Activated CD4-positive, alpha-beta memory T cell treated with anti-CD3 and anti-CD28 coated beads, Interleukin-2, amount 10 ng/mL, durations not matched to agents 7 days and 5 days (primary cell): ENCODE measurements at places on chromosomes 1 and 21. TPM values are rescaled to one million over a fixed set of nuclear protein-coding genes. Genes with fewer than 3 reads are reported as not detected.

The DCAF8 gene
- total RNA-seq: 125 TPM

GRCh38 chr21:35294231-35294898 is 245.3 kb upstream of the RUNX1 start:
- no peak overlapping the region for H3K4me3 ChIP-seq
- H3K4me1 ChIP-seq: no peaks in the 10 kb centered on the region

The S100A5 gene
- 4.7 TPM for total RNA-seq

The CLIC6 gene
- total RNA-seq: 0.08 TPM

The FMOD gene
- 0.45 TPM for total RNA-seq

The DNM3 gene
- 2.2 TPM for total RNA-seq

- H3K4me1 ChIP-seq: peaks cover 12% of the 10 kb centered on the region
- H3K27me3 ChIP-seq: peaks cover 5% of the 10 kb centered on the region
- H3K36me3 ChIP-seq: no peaks in the 10 kb centered on the region
- no peak overlapping the region for H3K4me3 ChIP-seq
- no peak overlapping the region for H3K27ac ChIP-seq
Measured at GRCh38 chr1:25504706-25505595, 38.5 kb upstream of the LDLRAP1 start.

- no peaks in the 10 kb centered on the region for H3K27me3 ChIP-seq
- H3K4me1 ChIP-seq: peaks cover 9% of the 10 kb centered on the region
- no peak for DNase-seq
- no peak overlapping the region for H3K27ac ChIP-seq
Measured at GRCh38 chr1:116919802-116920201, 10.1 kb downstream of the PTGFRN start.
